ENCODE measurements at places on chromosomes 4 and X.

GRCh38 chr4:127634181-127634580, 1.4 kb downstream of the INTU start:
- DNase-seq: no peak

- no peak for DNase-seq
Observed at GRCh38 chr4:123401271-123402120, 4.9 kb downstream of the SPRY1 start.

GRCh38 chrX:72295745-72296144, 10.0 kb downstream of the CITED1 start:
- no peak for DNase-seq

GRCh38 chr4:178356725-178357124, 914.5 kb upstream of the AGA start:
- DNase-seq: no peak

- no peak for DNase-seq
Observed at GRCh38 chr4:6960628-6961412, 51.2 kb downstream of the TBC1D14 start.

GRCh38 chr4:10100734-10101216, 15.8 kb downstream of the WDR1 start:
- peak; percentile 47 for DNase-seq

- DNase-seq: no peak
Observed at GRCh38 chr4:102324730-102325129, 20.6 kb downstream of the SLC39A8 start.

DNA sequence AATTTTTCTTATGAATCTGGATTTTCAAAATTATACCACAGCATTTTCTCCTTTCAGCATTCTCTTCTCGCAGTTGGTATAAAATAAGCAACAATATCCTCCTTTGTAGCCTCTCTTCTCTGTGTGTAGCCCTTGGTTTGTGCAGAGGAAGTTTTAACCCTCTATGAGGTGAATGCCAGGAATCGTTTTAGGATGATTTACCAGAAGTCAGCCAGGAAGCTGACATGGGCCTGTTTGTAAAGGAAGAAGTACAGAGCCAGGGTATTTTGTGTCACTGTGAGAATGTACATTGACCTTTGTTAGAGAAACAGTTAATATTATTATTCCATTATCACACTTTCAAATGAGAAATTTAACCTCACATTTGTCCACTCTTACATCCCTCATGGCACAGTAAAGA, 88.9 kb upstream of the RPL34 start:
- DNase-seq: no peak

- no peak for DNase-seq
Observed at GRCh38 chr4:145483514-145483913, 1.9 kb downstream of the SMAD1 start.

- no peak for DNase-seq
Observed at GRCh38 chrX:100721328-100721727, 10.6 kb downstream of the SYTL4 start.

DNA sequence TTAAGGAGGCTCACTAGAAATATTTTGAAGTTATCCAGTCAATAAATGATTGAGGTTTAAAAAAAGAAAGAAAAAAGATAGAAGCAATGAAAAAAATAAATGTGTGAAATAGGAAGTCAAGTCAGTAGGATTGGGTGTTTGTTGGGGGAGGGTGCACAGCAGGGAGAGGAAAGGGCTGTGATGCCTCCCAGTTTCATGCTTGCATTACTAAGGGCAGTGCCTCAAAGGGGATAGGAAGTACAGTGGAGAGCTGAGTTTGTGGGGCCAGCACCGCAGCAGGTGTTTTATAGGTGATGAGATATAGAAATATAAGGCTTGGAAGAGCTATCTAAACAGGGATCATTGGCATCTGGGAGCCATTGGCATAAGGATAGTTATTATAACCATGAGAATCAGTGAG, 919.2 kb downstream of the STIM2 start:
- DNase-seq: no peak

DNA sequence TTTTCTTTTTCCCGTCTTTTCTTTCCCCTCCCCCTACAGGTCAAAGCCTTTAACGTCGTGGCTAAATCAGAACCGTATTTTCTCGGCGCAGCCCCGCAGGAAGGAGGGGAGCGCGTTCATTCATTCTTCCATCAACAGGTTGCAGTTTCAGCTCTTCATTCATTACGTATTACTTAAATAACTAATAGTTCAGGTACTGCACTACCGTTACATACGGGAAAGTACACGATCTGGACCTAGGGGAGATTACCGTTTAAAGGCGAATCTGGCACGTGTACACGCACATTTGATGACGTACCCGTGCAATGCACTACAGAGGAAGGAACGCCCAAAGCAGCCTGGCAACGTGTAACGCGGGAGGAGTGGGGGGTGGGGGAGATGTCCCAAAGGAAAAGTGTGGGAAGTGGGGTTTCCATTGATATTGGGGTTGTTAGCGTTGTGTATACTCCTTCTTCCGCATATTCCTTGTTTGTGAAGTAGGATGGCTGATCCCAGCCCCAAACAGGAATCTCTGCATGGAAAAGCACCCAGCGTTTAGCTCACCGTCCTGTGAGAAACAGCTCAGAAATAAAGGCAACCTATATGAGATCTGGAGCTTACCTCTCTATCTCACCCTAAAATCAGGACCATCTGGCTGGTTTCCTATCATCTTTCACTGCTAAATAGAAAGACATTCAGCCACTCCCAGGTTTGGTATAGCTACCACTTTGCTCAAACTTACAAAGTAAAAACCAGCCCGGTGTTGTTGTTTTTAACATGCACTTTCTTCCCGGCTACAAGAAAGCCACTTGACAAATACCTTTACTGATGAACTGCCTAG, 585 bp upstream of the SEC24D start:
- no peak for DNase-seq

DNA sequence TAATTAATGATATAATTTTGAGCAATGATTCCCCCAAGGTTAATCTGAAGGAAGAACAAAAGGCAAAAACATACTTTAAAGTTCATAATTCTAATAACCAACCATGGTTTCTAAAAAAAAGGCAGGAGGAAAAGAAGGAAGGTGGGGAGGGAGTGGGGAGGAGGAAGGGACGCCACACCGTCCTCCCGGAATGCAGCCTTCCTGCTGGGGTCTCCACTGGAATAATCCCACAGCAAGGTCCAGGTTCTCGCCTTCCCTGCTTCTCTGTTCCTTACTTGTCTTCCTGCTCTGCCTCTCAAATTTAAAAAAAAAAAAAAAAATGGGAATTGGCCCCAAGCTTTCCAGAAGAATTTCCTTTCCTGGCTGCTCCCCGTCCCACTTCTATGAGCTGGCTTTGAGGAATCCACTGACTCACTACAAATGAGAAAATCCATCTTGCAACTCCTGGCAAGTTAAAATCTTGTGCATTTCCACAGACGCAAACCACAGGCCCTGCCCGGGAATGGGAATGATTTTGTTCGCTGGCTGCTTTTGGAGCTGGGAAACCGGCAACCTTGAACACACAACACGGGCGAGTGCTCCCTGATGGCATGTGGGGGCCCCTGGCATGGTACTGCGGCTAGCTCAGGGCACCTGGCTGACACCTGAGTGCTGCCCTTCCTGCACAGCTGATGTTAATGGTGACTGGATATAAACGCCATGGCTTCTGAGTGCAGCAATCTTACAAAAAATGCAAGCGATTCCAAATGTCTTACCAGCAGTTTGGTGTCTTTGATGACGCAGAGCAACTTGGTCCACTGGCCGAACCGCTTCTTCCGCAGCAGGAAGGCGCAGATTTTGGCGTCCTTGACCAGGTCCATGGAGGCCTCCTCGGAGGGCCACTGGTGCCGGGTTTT, 97.0 kb downstream of the AFAP1 start:
- no peak for DNase-seq

DNA sequence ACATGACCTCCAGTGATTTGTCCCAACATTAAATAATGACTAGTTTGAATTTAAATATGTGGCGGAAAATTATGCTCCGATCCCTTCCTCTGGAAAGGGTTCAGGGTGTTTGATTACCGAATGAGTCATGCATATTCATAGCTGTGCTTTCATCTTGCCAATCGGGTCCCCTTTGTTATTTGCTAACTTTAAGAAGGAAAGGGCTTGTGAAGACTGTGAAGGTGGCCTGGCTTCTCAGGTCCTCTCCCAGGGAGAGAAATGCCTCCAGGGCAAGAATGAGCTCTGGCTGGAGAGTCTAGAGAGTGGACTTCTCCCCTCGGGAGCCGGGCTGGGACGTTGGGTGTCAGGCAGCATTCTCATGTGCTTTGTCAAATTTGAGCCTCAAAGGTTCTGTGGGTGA, 155.5 kb upstream of the PSAPL1 start:
- no peak for DNase-seq

All from hypothalamus (tissue), 51 donors.